COLO829 (cell line): ENCODE measurements at places on chromosomes 2 and 18.

DNA sequence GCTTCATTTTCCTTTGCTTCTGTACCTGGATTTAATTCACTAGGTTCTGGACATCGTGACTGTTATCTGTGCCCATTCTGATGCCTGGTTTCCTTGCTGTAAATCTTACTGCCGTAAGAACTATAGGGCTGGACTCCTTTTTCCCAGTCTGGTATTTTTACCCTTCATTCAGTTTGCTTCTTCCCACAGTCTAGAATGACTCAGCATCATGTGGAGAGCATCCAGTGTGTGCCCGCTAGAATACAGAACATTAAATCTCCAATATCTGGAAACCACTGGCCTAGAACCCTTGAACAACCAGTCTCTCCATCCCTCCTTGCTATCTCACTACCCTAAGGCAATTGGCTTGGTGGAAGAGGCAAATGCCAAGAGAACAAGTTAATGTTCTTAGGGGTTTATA, 1075.4 kb upstream of the ZEB2 start:
- no peak for DNase-seq

- DNase-seq: no peak
Observed at GRCh38 chr18:54134053-54134452, 90.4 kb downstream of the MBD2 start.

DNA sequence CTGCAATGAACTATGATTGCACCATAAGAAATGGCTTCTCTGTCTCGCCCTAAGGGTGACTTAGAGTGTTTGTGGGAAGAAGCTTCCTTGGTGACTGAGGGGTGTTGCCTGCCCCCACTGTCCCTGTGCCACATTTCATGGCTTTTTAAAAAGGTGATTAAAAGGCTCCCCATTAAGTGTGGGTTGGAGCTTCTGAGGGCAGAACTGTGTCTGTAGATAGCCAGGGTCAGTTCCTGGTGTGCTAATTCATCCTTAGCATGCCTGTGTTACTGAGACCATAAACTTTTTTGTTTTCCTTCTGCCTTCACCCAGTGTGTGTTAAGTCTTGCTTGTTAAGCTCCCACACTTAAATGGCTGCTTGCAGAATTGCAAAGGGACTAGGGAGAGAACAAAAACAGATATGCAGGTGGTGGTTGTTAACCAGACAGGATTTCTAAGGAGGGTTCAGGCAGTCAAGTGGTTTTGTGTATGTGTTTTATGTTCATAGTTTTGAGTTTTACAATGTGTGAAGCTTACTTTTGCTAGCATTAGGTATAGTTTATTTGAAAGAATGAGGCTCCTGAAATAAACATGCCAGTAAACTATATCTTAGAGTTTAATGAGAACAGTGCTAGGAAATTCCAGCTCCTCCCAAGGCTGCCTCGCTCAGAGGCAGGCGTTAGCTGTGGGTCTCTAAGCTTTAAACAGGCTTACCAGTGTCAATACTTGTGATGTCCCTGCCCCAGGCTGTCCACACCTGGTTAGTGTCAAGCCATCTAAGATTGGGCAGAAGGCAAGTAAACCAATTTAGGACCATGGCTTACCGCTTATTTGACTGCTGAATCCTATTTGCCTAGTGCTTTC, 14.5 kb downstream of the CERS6 start:
- DNase-seq: no peak

DNA sequence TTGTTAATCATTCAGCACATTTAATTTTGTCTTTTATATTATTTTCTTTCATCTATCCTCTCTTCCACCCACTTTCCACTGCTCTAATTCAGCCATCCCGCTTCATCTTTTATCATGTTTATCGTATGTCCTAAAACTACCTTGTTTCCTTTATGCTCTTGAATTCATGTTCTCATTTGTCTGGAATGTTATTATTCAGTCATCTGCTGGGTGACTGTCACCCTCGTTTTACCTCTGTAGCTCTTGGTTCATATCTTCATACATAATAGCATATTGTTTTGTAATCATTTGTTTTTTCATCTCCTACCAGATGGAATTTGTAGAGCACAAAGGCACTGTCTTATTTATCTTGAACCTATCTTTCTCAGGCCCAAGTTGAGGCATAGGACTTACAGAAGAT, 37.0 kb downstream of the SMCHD1 start:
- DNase-seq: peak; percentile 1

- DNase-seq: no peak
Observed at GRCh38 chr2:227509076-227509475, 37.1 kb downstream of the AGFG1 start.

DNA sequence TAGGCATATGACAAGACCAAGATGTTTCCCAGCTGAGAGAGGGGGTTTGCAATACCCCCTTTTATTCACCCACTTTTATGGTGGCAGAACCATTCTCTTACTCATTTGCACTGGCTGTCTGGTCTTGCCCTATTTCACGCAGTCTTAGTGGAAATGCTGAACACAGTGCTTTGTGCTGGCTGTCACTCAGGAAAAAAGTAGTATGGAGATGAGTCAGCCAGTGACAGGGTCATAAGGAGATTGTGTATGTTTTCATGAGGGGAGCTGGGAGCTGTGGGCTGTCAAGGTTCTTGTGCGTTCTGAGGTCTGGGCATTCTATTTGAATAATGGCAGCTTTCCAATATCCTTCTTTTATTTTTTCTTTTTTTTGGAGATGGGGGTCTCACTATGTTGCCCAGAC, 10.9 kb upstream of the CNRIP1 start:
- DNase-seq: no peak

DNA sequence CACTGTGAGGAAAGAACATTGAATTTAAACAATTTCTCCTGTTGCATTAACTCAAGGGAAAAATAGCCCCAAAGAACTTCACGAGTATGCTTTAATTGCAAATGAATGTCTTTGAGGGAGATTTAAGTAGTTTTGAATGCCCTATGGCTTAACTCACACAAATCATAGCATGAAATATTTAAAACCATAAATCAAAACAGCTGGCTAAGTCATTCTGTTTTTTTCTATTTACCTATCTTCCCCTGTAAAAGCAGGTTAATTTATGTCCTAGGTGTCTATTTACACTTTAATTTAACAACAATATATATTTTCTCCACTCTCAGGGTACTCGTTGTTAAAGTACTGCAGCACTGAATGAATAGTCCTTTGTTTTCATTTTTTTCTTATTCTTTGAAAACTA, 118.8 kb upstream of the PIEZO2 start:
- no peak for DNase-seq

- no peak for DNase-seq
Observed at GRCh38 chr2:144522897-144523595, 3.1 kb upstream of the ZEB2 start.

- DNase-seq: no peak
Observed at GRCh38 chr2:15704086-15704787, 112.6 kb downstream of the DDX1 start.

- DNase-seq: peak; percentile 54
Observed at GRCh38 chr2:24404491-24404921, 44.2 kb upstream of the ITSN2 start.

DNA sequence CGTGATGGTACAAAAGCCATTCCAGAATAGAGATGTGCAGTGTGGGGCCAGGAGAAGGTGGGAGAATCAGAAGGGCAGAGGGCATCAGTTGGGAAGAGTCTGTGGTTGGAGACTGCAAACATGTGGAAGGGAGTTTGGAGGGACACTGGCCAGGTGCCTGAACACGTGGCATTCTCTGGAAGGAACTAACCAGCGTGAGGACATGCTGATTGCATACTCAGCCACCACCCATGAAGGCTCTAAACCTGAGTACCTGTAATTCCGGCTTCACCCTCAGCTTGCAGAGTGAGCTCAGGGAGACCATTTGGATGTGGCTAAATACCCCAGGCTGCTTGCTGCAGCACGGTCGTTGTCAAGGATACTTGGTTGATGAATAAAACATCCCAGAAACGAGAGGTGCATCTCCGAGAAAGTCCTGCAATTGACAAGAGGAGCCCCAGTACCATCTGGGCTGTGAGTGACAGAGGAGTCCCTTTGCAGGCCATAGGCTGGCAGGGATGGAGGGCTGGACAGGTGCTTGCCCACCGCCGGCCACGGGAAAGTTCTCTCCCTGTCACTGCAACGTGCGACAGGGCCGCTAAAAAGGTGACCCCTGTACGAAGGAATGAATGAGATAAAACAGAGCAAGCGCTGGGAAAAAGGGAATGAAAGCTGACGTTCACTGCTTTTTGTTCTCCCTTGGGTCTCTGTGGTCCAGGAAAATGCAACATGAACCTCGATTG, 5.0 kb downstream of the ACKR3 start:
- no peak for DNase-seq

- DNase-seq: no peak
Observed at GRCh38 chr2:70558195-70558808, 4.7 kb upstream of the TGFA start.

- peak; percentile 3 for DNase-seq
Observed at GRCh38 chr18:60485201-60485600, 112.6 kb upstream of the MC4R start.

GRCh38 chr2:19863303-19864041, 38.3 kb downstream of the TTC32 start:
- DNase-seq: peak; percentile 45

DNA sequence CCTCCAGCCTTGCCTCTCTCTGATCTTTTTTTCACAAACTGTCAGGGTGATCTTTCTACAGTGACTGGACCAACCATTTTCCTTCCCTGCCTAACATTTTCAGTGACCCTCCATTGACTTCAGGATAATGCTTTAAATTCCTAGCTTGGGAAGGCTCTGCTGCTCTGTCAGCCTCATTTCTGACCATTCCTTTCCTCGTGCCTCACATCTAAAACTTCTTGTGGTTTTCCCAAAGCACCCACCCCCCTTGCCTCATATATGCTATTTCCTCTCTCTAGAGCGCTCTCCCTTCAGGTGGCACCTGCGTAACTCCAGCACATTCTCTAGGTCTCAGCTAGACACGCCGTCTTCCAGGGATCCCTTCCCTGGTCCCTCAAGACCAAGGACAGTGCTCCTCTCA, 37.2 kb downstream of the DRC1 start:
- no peak for DNase-seq

DNA sequence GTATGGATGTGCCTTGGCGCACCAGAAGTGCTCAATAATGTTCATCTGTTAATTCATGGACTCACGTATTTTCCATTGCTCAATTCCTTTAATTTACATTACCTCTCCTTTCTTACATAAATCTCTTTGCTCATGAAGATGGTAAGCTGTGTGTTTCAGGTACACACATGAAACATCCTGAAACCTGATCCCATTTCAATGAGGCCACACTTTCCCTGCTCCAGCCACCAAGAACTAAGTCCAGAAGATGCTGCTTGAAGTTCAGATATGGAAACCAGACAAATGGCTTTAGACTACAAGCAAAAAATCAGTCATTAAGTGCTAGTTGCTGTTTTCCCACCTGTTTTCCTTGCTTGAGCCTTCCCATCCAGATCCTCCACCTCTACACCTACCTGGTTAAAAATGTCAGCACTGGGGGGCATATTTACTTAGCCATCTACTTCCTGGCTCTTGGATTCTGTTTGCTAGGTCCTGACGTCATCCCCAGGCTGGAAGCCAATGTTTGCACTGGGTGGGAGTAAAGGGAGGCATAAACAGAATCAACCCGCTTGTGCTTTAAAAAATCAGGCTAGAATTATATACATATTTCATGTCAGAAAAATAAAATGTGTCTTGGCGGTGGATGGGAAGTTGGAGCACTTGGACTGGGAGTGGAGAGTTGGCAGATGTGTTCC, 309.7 kb downstream of the OSR1 start:
- no peak for DNase-seq

DNA sequence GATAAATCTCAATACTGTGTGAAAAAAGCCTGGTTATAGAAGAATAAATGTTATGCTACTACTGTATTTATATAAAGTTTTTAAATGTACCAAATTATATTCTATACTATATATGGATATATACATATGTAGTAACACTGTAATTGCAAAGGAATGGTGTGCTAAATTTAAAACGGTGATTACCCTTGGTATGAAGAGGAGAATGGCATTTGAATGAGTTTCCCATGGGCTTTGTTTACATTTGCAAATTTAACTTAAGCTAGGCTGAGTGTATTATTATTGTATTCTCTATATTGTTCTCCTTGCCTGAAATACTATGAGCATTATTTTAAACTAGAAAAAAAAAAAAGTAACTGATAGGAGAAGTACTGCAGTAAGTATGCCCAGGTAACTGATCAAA, 4.7 kb upstream of the SP3 start:
- DNase-seq: no peak

- no peak for DNase-seq
Observed at GRCh38 chr18:26459884-26460283, 88.5 kb downstream of the KCTD1 start.

DNA sequence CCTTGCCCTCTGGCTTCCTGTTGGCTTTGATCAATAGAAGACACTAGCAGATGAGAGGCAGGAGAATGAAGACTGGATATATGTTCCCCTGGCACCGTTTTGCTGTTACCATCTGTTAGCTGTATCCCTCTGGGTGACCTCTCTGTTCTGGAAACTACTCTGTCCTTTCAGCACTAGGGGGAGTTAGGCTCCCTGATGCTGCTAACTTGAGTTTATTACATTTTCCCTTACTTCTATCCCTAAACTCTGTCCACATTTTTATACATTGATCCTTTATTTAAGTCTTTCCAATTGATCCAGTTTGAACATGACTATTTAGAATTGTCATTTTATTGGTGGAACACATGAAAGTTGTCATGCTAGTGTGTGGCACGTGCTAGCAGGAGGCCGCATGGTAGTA, 1014.3 kb upstream of the CDH2 start:
- DNase-seq: peak; percentile 13
